ENCODE measurements at places on chromosomes 6 and 20.

- no peak for DNase-seq
Observed at GRCh38 chr6:109369728-109370127, 12.5 kb downstream of the CD164 start.

DNA sequence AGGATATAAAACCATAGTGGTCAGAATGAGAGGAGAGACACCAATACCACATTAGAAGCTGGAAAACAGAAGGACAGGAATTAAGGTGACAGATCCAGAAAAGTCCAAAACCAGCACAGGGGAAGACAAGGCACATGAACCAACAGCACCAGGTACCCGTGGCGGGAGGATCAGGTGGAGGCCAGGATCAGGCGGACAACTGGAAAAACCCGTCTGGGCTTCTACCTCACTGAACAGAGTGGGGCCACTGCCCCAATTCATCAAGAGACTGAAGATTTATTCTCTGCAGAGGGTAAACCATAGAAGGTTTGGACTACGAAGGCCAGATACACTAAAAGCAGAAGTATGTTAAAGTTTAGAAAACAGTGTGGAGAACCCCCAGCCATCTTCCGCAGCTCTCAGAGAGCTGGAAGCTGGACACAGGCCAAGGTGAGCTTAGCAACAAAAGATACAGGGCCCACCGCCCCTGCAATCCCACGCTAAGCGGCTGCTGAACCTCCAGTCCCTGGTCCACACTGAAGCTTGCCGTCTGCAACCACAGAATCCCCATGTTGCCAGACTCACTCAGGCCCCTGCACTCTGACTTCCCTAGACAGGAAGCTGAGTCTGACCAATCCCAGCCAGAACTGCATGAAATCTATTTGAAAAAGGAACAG, 29.9 kb downstream of the ABHD12 start:
- peak; percentile 52 for DNase-seq

DNA sequence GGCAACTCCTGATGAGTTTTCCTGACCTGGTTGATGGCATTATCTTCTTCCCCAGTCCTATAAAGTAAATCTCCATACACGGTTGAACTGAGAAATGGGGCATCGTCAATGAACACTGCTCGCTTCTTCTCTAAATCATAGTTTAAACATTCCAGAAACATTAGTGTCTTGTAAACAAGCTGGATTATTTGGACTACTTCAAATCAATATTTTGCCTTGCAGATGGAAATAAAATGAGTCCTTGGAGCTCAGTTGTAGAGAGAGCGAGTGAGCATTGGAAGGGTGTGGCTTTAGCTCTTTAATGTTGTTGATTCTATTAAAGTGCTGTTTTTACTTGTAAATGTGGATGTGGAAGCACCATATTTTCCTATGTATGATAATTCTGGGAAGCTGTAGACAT, 18.4 kb downstream of the C6orf89 start:
- DNase-seq: no peak

DNA sequence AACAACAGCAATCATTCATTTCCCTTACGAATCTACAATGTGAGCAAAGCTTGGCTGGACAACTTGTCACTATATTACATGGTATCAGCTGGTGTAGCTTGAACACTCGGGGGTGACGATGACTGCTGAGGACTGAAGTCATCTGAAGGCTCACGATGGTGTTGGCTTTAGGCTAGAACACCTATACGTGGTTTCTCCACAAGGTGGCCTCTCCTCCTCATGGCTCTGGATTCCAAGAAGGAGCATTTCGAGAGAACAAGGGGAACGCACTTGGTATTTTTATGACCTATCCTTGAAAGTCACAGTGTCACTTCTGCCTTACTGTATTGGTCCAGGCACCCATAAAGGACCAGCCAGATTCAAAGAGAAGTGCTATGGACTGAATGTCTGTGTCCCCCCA, 37.5 kb upstream of the ADGRF1 start:
- no peak for DNase-seq

DNA sequence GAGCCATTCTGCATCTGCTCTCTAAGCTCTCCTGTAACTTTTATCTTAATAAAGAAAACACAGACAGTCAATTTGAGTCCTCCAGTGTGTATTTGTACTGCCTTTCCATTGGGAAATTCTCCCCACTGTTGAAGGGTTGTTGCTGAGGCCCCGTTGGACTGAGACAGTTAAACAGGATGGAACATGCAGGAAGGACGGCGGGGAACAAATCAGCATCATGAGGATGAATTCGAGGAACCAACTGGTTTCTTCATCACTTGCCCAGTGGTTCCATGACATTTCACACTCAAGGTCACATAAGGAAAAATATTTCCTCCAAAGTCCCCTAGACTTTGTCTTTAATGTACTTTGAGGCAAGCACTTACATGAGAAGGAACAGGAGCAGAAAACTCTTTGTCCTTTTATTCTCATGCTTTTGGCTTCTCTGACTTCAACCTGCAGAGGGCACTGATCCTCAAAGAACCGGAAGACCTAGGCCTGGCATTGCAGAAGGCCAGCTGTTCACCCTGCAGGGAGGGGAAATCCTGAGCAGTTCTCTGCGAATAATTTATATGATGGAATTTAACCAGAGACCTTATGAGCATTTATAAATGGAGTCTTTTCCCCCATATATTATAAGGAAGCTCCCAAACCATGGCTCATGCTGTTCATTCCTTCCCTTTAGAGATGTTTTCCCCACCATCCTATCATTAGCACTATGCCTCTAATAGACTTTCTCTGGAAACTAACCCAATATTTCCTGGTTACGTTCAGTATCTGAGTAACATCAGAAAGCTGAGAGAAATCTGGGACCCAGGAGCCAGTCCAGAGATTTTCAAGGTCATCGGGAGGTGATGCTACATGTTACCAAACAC, 55.2 kb upstream of the ADGRF1 start:
- DNase-seq: peak; percentile 50

DNA sequence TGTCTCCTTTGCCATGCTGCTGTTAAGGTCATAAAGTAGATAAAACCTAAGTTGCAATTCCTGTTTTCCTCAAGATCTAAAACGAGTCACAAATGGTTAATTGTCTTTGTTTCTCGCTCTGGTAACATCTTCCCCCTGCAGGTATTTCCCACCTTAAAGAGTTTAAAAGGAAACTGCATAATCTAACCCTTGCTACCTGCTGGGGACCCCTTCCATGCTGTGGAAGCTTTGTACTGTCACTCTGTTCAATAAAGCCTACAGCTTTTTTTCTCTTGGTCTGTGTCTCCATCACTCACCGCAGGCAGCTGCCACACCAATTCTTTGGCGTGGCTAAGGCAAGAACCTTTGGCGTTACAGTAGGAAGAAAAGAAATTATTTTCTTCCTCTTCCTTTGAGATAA, 117.7 kb upstream of the GJE1 start:
- no peak for DNase-seq

All from retinal pigment epithelial cell (primary cell).